Fibroblast of skin of left biceps (primary cell): ENCODE measurements at places on chromosomes 4 and X.
A peak's percentile ranks its signal among the peaks of the same experiment; 100 is the strongest.

DNA sequence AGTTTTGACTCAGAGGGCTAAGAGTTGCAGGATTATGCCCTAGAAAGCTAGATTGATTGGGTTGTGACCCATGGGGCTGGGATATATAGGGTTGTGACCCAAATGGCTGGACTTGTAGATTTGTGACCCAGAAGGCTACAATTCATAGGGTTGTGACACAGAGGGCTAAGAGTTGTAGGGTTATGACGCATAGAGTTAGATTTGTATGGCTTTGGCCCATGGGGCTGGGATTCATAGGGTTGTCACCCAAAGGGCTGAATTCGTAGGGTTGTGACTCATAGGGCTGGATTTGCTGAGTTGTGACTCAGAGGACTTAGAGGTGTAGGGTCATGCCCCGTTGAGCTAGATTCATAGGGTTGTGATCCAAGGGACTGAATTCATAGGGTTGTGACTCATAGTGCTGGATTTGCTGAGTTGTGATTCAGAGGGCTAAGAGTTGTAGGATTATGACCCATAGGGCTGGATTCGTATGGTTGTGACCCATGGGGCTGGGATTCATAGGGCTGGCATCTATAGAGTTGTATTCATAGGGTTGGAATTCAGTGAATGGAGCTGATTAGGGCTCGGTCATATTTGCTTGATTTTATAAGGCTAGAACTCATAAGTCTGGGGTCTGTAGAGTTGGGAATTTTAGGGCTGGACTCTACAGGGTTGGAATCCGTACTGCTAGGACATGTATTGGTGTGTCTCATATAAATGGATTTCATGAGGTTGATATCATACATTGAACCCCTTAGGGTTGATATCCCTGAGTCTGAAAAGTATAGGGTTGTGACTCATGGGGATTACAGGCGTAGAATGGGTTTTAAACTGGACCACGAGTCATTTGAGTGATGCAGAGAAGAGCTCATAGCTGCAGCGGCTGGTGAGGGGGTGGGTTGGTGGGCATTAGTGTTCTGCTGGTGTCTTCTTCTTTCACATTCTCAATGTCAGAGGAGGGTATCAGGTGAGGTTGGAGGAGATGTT is 125.7 kb downstream of the CRLF2 start:
- peak; percentile 4 for DNase-seq

DNA sequence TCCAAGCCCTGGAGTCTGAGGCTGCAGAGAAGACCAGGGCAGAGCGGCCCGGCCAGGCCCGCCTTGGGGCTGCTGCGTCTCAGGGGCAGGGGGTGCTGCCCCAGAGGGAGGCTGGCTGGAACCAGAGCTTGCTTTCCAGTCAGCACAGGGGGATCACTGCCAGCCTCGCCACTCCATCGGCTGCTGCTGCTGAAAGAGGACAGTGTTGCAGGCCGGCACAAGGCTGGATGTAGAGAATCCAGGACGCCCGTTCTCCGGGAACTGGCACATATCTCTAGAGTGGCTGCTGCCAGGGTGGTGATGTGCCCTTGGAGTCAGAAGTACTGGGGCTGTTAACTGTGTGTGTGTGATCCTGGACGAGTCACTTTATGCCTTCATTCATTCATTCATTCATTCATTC is 31.9 kb upstream of the SORCS2 start:
- no peak for DNase-seq

GRCh38 chr4:181766061-181766548 is 477.1 kb upstream of the TENM3 start:
- no peak for DNase-seq

DNA sequence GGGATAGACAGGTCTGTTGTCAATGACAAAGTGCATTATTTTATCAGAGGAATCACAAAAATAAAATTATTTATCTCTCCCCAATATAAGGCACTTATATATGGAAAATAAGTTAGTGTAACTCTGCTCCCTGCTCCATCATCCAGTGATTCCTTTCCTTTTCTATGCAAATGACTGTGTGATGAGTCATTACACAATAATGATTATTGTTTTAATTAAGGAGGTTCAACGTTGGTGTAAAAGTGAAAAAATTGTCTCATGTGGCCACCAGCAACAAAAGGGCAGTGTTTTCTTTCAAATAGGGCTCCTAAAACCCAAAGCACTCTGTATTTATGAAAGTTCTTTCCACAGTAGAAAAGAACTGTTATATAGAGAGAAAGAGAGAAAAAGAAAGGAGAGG is 16.7 kb downstream of the SLC7A11 start:
- no peak for DNase-seq

- DNase-seq, result no peak
Measured at GRCh38 chr4:130044788-130045531, 949.0 kb downstream of the C4orf33 start.

- no peak for DNase-seq
Measured at GRCh38 chr4:149521611-149522425, 293.8 kb downstream of the IQCM start.

- no peak for DNase-seq
Measured at GRCh38 chrX:118373538-118373937, 27.6 kb downstream of the WDR44 start.

GRCh38 chr4:23028875-23029274 is 336.1 kb downstream of the GBA3 start:
- DNase-seq, result no peak

DNA sequence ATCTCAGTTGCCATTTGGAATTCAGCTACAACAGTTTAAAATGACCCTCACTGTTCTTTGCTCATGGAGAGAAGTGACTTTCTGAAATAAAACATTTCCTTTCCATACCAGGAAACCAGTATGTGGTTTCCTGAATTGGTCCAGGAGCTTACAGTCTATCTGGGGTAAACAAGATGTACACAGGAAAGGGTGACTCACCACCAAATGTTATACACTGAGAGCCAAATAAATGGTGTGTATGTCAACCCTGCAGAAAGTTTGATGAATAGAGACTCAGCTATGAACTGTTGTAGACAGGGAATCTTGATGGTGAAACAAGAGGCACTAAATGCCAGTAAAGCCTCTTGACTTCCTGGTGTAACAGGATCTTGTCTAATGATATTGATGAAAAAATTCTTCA is 100.4 kb downstream of the HS6ST2 start:
- DNase-seq, result no peak

DNA sequence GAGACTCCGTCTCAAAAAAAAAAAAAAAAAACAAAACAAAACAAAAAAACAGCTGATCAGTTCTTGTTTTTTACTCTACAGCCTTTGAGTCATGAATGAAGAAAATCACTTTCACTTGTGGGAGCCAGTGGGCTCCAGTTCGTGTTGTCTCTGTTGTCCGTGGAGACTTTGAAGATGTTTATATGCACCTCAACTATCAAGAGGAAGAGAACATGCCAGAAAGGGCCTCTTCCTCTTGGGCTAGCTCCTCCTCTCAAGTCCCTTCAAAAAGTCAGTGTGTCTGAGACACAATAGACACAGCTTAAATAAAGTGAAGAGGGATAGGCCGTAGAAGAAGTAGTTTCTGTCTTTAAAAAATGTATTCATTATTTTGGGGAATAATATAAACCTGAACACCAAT is 182.7 kb downstream of the KDR start:
- no peak for DNase-seq

DNA sequence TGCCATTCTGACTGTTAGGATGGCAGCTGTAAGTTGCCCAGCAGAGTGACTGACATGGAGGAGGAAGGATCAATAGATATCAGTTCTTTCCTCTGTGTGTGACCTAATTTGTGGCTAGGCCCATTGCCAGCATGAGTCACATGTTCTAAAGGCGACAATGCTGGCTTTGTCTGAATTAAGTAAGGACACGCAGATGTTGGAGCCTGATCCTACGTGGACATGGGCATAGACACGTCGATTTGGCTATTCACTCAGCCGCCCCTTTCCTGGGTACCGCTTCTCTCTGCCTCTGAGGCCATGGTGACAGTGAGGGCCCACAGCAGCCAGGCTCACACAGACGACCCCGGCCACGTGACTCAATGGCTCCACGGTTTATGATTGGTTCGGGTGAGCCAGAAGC is 16.3 kb downstream of the PROM1 start:
- DNase-seq, result no peak

- DNase-seq, result no peak
Measured at GRCh38 chrX:11364835-11365234, 71.6 kb downstream of the AMELX start.

GRCh38 chr4:738781-739280 is 33.2 kb downstream of the PCGF3 start:
- DNase-seq, result no peak

- no peak for DNase-seq
Measured at GRCh38 chrX:109842611-109843010, 109.6 kb upstream of the ACSL4 start.

DNA sequence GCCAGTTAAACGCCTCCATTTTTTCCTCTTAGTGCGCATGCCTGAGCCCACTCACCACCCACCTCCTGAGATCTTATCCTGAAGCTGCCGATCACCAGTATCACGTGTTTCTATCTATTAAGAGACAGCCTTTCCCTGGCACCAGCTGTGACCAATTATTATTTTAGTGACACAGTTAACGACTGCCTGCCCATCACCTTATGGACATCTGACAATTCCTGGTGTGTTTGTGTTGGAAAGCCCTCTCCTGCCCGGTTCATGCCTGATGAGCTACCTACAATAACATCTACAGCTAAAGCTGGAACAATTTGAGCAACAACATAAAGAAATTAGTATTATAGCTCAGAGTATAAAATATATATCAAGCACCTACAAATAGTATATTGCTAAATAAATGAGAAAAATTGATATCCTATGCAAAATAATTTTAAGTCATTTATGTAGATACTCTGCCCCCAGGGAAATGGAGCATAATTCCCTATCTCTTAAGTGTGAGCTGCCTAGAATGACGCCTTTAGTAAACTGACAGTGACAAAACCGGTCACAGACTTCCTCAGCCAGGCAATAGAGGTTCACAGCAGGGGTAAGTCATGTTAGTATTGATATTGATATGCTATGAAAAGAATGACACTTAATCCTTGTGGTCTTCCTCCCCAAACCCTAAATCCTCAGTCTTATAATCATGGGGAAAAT is 862.2 kb downstream of the TRAM1L1 start:
- DNase-seq, result no peak

DNA sequence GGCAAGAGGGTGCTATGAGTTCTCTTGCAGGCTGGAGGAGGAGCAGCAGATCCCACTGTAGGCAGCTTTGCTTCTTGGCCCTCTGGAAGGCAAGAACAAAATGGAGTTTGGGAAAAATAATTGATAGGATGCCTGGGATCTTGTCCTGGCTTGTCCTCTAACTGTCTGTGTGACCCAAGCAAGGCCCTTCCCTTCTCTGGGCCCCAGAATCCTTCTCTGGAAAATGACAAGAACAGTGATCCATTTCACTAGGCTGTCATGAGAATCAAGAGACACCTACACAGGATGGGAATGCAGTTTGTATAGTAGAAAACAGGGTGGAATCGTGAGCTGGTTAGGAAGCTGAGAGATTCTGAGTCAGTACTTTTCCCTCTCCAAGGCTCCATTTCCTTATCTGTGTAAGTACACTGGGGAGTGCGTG is 133.3 kb downstream of the PJA1 start:
- no peak for DNase-seq

DNA sequence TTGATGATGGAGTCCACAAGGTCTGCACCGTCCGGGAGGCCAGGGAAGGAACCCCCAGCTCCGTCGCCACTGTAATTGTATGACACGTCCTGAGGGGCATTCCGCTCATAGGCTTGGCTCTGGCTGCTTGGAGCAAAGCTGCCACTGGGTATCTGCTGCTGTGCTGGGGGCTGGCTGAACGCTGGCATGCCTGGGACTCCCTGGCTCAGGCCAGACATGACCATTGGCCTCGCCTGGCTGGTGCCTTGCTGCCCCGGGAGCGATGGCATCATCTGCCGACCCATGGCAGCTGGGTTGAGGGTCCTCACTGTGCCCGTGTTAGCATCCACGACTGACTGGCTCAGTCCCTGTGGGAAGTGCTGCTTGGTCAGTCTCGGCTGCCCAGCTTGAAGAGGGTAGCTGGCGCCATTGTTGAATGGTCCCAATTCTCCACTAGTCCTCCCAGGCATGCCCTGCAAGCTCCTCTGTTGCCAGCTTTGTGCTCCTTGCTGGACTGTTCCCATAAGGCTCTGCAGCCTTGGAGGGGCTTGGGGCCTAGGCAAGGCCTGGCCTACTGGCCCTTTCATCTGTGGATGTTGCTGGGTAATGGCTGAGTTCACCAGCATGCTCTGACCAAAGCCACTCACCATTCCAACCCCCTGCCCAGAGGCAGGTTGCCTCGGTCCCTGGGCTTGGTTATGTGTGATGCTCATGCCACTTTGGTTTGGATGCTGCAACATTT is 53.9 kb downstream of the MGST2 start:
- no peak for DNase-seq

DNA sequence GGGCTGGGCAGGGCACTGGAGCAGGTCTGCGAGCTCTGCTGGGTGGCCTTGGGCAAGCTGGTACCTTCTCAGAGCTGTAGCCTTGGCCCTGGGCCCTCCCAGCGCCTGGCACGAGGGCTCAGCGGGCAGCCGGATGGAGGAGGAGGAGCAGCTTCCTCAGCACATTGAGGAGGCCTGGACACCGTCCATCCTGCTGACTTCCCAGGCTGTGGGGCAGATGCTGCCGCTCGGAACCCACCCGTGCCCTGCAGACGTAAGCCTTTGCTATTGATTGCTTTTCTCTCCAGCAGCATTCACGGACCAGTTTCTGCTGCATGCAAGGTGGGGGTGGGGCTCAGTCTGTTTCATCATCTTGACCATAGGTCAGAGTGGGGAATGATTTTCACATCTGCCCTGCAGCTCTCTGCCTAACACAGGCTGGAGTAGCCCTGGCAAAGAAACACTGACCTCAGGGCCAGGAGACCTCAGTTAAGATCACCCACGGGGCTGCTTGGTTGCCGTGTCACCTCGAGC is 80.7 kb upstream of the PSAPL1 start:
- no peak for DNase-seq

DNA sequence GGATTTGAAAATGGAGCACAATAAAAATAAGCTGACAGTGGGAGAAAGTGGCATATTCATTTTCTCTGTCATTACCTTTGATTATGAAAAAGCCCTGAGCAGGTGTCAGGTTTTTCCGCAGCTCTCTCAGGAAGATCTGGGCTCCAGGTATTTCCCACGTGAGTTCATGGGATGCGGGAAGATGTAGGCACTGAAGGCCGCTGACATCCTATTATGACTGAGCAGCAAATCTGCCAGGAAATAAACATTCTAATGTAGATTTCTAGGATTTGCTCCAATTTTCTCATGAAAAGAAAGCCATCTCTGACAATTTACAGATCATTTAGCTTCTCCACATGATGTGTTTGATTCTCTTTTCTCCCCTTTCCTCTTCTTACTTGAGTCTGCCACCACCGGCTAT is 160.7 kb downstream of the KIT start:
- DNase-seq, result no peak

DNA sequence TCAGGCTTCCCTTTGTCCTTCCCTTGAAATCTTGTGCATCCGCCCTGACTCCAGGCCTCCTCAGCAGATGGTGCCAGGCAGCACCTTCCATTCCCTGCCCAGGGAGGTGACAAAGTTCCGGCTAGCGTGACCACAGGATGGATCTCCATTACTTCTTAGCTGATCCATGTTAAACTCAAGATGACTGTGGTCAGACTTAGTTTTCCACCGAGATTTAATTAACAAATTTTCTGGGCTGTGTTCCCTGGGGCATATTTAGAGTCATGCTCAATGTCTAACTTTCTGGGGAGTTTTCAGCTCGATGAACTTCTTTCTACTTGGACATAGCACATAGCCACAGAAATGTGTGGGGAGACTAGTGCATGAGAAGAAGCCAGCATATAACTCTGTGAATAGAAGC is 215.1 kb upstream of the SFRP2 start:
- DNase-seq, result no peak

- no peak for DNase-seq
Measured at GRCh38 chr4:41129128-41129754, 85.1 kb downstream of the APBB2 start.

- DNase-seq, result no peak
Measured at GRCh38 chrX:69815063-69815462, 199.2 kb downstream of the EDA start.

- DNase-seq, result no peak
Measured at GRCh38 chrX:17547658-17548057, 172.7 kb downstream of the NHS start.
